ENCODE measurements at places on chromosomes 6 and 20.

GRCh38 chr6:127376685-127377084, 33.3 kb upstream of the ECHDC1 start:
- no peak for DNase-seq

- DNase-seq = no peak
Observed at GRCh38 chr20:44613575-44613974, 31.2 kb downstream of the PKIG start.

DNA sequence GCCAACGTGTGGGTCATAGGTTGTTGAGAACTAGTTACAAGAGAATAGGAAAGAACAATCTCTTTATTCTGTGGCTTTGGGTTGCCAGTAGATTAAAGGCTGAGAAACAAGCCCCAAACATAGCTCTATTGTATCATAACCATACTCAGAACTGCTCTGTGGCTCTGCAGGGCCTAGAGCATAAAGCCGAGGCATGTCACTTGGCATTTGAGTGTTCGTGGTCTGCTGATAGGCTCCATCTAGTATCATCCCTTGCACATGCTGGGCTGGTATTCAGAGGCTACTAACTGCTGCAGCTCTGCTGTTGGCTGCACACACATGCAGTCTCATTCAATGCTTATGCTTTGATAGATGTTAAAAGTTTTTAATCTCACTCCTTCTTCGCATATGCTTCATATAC, 157.9 kb downstream of the OGFRL1 start:
- DNase-seq = no peak

DNA sequence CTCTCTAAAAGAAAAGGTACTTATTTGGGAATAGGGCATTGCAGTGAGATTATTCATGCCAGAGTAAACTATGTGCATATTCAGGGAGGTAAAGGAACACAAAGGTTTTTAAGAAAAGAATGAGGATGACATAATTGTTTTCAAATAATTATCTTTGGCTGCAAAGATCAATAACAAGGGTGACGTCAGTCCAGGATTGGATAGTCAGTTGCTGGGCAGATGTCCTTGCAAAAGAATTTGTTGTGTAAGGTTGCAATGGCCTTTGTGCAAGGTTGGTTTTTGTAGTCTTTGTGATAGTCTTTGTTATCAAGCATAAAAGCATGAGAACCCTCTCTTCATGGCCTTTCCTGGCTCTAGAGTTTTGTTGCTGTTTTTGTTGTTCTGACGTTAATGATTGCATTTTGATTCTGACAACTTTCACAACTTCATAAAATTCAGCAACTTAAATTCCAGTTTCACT, 17.7 kb downstream of the LOC128125822 start:
- no peak for DNase-seq

GRCh38 chr6:137867685-137868509, 838 bp downstream of the TNFAIP3 start:
- DNase-seq = no peak

DNA sequence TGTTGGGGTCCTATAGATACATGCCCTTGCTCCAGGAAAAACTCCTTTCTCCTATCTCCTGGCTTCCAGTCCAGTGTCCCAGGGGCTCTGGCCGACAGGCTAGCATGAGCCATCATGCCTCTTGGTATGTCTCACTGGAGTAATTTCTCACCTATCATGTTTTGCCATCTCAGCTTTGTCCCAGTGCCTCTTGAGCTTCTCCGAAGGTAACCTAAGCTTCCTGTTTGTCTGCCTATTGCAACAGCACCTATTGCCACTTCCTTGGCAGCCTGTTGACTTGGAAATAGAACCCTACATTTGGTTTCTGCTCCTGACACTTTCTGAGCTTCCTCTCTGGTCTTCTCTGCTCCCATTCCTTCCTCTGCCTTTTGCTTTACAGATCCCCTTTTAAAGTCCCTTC, 197.7 kb downstream of the KCNQ5 start:
- DNase-seq = no peak

DNA sequence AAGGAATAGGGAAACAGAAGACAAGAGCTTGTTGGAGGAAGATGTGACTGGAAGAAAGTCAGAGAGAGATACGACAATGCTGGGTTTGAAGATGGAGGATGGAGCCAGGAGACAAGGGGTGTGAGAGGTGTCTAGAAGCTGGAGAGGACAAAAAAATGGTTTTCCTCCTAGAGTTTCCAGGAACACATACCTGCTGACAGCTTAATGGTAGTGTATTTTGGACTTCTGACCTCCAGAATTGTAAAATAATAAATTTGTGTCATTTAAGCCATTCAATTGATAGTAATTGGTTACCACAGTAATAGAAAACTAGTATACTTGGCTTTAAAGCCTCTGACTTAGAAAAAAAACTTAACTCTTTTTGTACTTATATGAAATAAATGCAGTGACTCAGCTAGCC, 3.6 kb downstream of the AIG1 start:
- no peak for DNase-seq

- no peak for DNase-seq
Observed at GRCh38 chr6:38345586-38345985, 294.1 kb downstream of the BTBD9 start.

- no peak for DNase-seq
Observed at GRCh38 chr6:32163559-32164258, 686 bp upstream of the EGFL8 start.

DNA sequence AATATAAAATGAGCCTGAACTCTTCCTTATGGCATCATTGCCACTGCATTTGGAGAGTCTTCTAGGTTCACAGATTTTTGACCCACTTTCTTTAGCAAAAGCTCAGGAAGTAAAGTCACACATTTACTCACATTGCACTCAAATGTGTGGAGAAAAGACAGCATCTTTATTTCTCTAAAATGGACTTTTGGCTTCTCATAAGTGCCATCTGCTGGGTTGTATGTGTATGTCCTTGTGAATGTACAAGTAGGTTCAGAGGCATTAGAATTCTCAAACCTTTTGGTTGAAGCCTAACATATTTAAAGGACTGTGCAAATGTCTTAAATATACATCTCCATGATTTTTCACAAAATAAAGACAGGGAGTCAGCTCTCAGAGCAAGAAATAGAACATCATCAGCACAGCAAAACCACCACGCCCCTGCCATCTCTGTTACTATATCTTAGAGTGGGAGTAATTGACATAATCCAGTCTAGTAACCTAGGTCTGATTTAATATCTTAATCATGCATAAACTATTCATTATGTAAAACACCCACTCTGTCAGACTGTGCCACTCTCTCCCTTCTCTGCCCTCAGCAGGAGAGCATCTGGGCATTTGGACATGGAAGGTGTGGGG, 42.2 kb upstream of the SPTLC3 start:
- DNase-seq = no peak

DNA sequence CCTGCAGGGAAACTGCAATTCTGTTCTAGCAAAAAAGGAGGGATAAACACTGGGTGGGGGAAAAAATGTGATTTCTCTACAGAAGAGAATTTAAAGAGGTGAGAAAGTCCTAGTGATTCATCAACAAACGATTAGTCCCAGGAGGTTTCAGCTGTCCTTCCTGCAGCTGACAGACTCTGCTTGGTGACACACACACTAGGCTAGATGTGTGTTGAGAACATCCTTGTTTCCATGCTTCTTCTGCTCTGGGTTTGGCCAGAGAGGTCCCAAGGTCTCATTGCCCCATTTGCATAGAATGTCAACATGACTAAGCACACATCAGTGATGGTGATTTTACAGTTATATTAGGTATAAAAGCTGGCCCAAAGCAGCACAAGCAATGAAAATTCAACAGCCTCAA, 258.3 kb downstream of the NFATC2 start:
- no peak for DNase-seq

- no peak for DNase-seq
Observed at GRCh38 chr6:111894272-111894671, 21.0 kb upstream of the FYN start.

- DNase-seq = no peak
Observed at GRCh38 chr6:37069639-37070038, 64.2 kb downstream of the FGD2 start.

- no peak for DNase-seq
Observed at GRCh38 chr6:29924731-29925130, 17.6 kb upstream of the HLA-A start.

GRCh38 chr6:150666071-150666470, 66.4 kb downstream of the PLEKHG1 start:
- no peak for DNase-seq

DNA sequence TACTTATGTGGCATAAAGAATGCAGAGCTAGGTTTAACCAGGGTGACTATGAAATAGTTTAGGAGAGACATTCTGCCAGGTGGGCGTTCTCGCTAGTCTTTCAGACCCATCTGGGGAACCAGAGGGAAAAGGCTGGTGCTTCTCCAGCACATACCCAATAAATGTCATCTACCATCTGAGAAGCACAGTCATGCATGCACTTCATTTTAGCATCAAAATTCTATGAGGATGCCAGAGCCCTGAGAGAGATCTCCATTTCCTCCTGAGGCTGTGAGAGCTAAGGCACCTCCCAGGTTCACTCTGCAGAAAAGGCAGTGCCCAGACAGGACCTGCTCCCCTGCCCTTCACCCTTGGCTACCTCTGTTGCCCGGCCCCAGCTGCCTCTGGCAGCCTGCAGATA, 231.7 kb upstream of the PRND start:
- DNase-seq = no peak

- DNase-seq = no peak
Observed at GRCh38 chr6:168186438-168186837, 107.4 kb upstream of the FRMD1 start.

GRCh38 chr20:38692436-38693411, 31.6 kb upstream of the SLC32A1 start:
- DNase-seq = no peak

DNA sequence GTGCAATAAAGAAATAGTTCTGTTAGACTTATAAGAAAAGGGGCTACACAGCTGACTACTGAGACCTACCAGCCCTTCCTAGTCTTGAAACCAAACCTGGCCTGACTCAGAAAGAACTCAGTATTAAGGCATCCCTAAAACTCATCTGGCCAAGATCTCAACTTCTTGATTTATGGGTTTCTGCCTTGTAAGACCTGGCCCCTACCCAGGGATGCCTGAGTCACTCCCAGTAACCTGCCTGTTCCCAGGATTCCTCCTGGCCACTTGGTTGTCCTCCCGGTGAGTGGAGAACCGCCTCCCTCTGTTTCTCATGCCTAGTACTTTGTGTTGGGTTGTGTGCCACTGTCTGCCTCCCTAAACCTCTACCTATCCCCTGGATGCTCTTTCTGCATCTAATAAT, 189.4 kb upstream of the PREP start:
- no peak for DNase-seq

DNA sequence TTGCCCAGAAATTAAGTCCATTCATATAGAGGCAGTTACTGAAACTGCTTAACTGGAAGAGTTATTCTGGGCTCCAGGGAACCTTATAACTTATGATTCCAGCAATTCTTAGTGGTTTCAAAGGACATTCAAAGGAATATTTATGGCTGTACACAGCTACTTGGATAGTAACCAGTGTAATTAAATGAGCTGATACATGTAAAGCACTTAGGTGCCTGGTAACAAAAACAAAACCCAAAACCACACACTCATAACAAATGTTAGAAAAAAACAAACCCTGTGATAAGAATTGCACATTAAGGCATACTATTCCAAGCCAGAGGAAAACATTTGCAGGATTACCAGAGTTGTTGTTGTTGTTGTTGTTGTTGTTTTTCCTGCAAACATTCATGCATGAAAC, 51.5 kb downstream of the STK4 start:
- DNase-seq = no peak

DNA sequence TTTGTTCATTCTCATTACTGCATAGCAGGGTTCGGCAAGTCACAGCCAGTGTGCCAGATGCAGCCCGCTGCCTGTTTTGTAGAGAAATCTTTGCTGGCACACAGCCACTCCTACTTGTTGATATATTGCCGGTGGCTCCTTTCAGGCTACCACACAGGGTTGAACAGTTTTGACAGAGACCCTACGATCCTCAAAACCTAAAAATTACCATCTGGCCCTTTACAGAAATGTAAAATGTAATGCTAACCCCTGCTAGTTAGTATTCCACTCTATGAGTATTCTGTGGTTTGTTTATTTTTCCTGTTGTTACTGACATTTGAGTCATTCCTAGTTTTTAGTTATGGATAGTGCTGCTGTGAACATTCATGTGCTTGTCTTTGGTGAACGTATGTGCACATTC, 11.5 kb downstream of the DHX35 start:
- DNase-seq = no peak

DNA sequence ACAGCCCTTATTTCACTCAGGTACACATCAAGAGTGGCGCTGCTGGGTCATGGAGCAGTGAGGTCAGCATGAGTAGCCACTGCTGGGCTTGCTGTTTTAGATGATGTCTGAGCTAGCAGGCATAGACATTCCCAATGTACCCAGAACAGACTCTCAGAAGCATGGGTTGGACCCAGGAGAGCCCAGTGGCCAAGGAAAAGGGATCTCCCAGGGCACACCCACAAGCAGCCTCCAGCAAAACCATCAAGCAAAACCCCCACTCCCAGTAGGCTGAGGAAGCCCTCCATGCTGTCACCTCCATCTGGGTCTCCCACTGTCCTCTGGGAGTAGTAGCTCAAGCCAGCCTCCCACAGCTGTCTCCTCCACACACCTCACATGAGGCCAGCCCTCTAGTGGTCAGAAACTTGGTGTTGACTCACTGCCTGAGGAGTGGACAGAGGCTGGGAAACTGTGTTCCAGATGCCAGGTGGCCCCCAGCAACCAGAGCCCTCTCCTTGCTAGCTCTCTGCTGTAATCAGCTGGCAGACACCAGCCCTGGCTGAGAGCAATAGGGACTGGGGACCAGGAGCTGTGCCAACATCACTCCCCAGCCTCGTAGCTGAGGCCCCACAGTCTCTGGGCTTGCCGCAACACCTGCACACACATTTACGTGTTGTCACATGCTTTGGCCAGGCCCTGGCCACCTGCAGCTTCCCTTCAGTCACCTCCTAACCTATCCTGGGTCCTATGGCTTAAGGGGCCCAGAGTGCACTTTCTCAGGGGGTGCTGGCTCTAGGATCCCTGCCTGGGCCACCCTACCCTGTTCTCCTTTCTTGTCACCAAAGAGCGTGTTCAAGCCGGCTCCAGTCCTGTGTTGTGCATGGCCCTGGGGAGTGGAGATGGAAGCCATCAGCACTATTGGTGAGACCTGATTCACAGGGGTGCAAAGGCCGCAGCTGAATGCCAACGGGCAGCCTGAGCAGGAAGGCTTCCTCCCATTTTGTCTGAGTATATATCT, 1.9 kb upstream of the AP5S1 start:
- peak; percentile 89 for DNase-seq

GRCh38 chr6:105153676-105154075, 26.1 kb downstream of the POPDC3 start:
- DNase-seq = no peak

DNA sequence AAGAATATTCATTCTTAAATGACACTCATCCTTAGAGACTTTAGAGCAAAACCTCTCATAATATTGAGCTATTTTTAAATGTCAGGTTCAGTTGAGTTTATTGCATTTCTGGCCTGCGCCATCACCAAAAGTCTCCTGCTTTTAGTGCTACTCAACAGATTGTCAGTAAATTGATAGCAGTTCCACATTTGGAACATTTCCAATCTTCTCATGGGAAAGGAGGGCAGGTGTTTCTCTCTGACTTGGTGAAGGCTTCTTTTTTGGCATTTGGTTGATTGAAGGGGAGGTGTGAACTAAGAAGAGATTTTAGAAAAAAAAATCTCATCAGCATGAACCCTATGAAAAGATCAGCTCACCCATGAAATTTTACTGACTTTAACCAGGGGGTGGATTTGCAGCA, 125.9 kb upstream of the INSM1 start:
- DNase-seq = peak; percentile 37

All from SHP77 treated with DMSO at 0.1 percent for 48 hours (cell line).